ENCODE measurements at places on chromosomes 1 and 21.
A peak's percentile ranks its signal among the peaks of the same experiment; 100 is the strongest.

DNA sequence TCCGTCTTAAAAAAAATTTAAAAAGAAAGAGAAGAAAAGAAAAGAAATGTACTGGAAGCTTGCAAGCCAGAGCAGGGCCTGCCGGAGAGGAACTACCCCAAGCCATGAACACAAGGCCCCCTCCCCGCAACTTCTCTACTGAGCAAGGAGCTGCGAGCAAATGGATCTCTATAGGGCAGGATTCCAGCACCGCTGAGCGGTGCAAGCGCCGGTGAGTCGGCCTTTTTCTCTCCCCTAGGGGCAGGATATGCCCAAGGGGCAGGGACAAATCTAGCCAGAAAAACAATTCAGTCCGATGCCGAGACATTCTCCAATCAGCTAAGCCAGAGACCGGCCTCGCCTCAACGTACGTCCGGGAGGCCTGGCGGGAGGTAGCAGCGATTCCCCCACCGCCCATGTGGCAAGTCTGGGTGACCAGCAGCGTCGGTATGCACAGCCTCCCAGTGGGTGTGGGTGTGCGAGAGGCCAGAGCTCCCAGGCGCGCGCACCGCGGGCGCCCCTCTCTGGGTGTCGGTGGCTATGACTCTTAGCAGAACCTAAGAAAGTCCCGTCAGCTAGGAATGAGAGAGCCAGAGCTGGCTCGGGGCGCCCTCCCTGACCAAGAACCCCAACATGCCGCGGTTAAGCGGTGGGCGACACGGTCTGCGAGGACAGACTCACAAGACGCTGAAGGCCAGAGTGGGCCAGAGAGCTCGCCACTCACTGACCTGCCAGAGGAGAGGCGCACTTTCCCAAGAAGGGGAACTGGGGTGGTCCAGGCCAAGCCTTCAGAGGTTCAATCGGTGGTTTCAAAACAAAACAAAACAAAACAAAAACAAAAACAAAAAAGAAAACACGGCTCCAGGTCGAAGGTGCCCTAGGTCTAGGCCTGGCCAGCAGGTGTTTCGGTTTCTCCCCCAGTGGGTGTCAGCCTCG is 1.9 kb downstream of the CSMD2 start:
- DNase-seq: peak; percentile 40

DNA sequence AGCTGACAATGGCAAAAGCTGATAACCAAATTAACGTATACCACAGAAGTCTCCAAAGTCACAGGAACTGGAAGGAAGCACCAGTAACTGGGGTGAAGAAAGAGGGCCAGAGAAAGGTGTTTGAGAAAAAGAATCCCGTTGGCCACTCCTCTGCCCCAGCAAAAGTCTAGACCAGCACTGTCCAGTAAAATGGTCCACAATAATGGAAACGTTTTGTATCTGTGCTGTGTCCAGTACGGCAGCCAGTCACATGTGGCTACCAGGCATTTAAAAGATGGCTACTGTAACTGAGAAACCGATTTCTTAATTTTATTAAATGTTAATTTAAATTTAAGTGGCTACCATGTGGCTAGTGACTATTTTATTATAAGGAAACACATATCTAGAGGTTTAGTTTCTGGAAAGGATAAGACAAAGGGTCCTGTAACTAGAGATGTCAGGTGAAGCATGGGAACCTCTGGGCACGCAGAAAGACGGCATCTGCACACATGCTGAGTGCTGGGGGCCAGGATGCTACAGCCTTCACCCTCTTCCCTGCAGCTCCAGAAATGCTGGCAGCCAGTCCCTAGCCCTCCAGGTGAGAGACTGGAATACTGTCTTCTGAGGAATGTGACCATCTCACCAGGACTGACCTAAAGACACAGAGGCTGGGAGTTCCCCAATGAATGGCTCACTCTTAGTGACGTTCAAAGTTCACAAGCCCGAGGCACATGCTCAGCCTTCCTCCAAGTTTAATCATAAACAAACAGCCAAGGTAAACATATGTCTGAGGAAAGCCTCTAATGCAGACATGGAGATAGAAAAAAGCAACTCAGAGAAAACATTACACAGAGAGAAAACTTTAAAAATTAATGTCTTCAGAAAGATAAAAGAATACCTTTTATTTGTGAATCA is 50.7 kb downstream of the JAK1 start:
- peak; percentile 42 for DNase-seq

DNA sequence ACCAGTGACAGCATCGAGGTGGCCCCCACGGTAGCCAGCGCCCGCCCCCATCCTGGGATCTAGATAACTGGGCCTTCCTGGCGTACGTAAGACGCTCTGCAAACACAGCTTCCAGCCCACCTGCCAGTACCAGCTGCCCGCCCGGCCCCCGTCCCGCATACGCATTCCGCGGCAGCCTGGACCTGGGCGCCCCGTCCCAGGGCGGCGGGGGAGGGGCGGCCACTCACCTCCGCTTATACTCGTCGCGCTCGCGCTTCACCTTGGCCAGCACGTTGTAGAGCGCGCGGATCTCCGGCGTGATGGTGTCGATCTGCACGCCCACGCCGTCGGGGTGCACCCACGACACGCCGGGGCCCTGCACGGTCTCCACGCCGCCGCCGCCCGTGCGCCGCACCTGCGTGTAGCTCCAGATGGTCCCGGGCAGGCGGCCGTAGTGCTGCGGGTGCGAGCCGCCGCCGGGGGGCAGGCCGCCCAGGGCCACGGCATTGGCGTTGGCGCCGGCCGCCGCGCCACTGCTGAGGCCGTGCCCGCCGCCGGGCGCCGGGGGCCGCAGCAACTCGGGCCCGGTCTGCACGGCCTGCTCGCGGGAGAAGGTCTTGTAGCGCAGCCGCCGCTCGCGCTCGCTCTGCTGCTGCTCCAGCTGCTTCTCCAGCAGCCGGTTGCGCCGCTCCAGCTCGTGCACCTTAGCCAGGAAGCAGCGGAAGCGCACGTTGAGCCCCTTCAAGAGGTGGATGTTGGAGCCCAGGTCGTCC is 859 bp downstream of the IFFO2 start:
- DNase-seq: peak; percentile 41

GRCh38 chr1:93694039-93694438 is 12.4 kb upstream of the BCAR3 start:
- DNase-seq: peak; percentile 42

DNA sequence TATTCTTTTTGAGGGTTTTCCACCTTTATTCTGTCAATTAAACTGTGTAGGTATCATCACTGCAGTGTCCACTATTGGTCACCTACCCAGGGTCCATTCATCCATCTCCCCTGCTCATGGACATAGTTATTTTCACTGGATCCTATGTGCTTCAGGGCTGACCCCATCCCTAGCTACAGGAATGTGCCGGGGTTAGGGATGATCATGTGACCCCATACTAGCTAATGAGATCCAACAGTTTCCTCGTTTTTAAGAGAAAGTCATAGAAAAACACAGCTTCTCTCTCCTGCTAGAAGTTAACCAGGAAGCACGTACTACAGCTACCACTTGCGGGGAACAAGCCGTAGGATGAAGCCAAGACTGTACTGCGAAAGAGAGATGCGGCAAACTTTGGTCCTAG is 19.6 kb downstream of the PTGER3 start:
- DNase-seq: no peak

DNA sequence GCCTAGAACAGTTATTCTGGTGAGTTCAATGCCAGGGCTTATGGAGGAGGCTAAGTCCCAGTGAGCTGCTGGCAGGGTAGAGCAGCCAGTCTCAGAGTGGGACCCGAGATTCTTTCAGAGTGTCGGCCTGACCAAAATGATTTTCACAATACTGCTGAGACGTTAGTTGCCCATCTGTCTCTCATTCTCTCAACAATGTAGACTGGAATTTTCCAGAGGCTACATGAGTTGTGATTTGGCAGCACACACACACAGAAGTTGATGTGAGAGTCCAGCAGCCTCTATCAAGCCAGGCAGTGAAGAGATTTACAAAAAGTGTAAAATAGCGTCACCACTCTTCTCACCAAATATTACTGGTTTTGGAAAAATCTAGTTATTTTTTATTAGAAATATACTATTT is 21.7 kb downstream of the CACNA1S start:
- DNase-seq: no peak

- DNase-seq: peak; percentile 45
Measured at GRCh38 chr1:97489834-97490233, 431.0 kb downstream of the DPYD start.

GRCh38 chr1:243883551-243883950 is 33.5 kb upstream of the AKT3 start:
- no peak for DNase-seq

- DNase-seq: no peak
Measured at GRCh38 chr1:6984536-6984935, 199.3 kb downstream of the CAMTA1 start.

DNA sequence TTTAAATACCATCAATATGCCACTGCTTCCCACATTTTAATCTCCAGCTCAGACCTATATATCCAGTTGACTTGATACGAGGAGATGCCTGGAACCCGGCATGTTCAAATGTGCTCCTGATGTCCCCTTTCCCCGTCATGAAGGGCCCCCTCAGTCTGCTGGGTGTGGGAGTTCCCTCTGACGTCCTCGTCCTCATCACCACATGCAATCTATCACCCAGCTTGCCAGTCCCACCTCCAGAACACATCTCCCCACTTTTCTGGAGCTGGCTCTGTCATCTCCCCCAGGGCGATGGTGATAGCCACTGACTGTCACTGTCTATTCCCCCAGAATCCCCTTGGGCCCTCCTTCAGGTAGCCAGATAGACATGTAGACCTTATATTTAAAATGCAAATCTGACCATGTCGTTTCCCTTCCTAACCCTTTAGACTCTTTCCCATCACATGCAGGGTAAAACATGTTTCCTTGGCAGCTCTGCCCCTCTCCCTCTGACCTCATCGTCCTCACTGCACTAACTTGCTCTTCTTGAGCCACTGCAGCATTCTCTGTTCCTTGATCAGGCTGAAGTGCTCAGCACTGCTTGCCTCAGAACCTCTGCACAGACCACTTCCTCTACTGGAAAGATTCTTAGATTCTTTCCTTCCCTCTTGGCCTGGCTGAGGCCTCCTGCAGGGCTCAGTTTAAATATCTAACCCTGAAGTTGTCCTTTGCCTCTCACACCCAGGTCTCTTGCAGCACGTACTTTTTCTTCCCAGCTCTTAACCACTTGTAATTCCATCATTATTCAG is 7.4 kb downstream of the AZIN2 start:
- DNase-seq: peak; percentile 50
